DMS79 (cell line): ENCODE measurements at places on chromosomes 11 and 22.

DNA sequence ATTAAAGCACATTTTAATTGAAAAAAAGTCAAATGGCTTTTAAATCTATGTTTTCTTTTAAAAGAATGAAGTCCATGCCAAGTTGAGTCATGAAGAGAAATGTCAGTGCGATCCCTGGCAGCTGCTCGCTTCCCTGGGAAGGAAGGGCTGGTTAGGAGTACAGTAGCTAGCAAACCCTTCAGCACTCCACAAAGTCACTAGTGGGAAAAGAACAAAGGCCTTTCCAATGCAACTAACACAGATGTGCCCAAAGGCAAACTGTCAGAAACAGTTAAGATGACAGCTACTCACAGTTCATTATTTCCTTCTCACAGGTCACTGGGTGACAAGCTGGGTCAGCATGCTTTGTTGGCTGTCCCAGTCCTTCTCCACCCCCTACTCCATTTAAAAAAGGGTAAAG lies 308.7 kb downstream of the DCDC1 start:
- no peak for DNase-seq

DNA sequence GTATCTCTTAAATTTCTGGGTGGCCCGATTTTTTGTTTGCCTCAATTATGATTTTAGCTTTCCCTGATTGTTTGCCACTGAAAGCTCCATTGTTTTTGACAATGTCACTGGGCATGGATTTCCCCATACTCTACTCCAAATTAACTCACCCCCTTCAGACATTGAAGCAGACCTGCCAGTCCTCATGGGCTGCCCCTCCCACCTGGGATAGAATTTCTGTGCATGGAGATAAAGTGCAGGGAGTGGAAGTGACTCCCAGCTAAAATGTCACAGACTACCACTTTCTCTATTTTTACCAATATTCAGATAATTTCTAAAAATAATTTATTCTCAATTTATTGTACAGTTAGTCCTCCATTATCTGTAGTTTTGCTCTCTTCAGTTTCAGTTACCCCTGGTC lies 79.1 kb upstream of the CLPB start:
- DNase-seq = peak; percentile 68

DNA sequence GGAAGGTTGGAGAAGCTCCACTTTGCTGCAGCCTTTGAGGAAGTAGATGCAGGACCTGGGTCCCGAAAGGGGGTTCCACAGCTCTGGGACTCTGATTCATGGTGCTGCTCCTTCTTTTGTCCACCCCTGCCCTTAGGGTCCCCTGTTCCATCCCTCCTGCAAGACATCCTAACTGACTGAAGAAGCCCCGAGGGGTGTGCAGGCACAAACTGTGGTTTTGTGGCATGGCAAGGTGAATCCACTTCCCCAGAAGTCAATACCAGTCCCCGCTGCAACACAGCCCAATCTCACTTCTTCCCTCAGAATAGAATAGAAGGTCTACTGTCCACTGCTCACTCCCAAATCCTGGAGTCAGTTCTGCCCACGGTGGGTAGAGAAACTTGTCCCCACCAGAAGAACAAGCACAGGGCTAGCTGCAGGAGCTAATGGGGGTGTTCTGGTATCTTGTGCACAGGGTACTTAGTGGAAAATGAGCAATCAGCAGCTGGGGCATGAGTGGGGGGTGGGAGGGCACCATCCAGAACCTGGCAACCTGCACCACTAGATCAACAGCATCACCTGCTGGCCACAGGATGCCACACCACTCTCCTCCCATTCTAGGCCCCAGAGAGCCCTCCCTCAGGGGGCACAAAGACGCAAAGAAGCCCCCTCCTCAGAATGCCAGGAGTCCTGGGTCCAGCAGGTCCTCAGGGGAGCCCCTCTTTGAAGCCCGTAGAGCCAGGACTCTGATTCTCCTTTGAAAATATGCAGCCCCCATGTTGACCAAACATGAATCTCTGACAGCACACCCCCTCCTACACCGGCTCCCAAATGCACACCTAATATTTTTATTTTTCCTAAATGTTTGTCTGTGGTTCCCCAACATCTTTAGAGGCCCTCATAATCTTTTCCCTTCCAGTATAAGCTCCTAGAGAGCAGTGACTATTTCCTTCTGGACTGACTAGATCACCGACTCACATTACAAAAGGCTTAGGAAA lies 14.1 kb downstream of the SPATA19 start:
- DNase-seq = no peak

DNA sequence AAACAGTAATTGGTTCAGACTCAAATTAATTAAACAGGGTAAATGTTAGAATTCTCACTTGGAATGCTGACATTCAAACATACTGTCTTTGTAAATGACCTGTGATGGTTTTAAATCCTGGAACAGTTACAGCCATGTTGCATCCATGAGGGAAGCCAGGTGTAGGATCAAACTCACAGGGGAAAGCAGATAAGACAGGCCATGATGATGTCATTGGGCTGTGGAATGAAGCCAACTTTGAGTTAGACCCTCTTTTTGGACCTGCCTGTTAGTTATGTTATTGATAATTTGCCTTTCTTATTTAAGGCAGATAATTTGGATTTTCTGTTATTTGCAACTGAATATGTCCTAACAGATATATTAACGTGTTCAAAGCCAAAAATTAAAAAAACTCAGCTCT lies 39.3 kb upstream of the ABTB2 start:
- no peak for DNase-seq

DNA sequence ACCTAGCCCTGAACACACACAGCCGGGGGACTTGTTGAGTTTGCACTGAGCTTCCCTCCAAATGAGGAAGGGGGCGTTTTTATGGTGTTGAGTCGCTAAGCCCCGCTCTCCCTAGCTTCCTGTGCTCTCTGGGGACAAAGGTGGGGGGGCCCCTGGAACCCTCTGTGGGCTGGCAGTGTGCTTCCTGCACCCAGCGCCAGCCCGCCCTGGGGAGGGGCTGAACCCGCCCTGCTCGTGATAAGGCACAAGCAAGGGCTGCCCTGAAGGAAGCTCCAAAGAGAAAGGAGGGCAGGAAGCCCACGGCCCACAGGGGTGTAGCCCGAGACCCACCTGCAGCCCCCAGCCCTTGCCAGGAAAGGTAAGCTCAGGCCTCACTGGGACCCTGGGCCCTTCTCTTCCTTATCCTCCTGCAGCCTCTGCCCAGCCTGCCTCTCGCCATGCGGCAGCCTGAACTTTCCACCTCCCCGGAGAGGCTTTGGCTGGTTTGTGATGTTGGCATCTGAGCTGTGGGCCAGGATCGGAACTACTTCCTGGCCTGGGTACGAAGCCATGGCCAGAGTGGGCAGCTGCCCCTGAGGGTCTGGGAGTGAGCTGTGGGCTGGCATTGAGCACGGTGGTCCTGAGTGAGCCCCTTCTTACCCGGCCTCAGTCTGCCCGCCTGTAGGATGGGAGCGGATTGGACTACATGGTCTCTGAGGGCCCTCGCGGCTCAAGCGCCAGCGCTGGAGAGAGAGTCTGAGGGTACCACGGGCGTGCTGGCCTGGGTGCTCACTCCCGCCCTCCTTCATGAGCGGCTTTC lies at the start of gene FERMT3:
TSS of gene FERMT3 (plus strand) at position 265 of the 799 bp plus-strand sequence. CDS start 644 bp downstream, outside the sequence.
- DNase-seq = no peak

DNA sequence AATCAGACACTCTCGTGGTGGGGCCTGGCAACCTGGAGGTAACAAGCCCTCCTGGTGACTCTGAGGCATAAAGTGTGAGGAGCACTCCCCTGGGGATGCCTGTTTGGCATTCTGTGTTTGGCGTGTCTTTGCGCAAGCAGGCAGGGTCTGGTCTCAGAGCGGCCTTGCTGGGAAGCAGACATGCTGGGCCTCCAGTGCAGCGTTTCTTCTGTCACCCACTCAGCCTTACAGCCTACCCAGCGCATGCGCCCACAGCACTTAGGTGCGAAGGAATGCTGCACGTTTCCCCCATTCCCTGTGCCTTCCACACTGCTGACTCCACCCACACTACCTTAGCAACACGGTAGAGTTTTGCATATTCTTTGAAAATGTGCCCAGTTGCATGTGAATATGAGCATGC lies 7.4 kb upstream of the CXCR5 start:
- DNase-seq = no peak

GRCh38 chr11:5701055-5701577 lies 11.5 kb downstream of the TRIM22 start:
- DNase-seq = no peak

- no peak for DNase-seq
Measured at GRCh38 chr22:45842291-45842991, 134.5 kb downstream of the WNT7B start.

- DNase-seq = no peak
Measured at GRCh38 chr11:13110145-13110544, 101.0 kb downstream of the RASSF10 start.

GRCh38 chr22:48717076-48717810 lies 1110.4 kb downstream of the BRD1 start:
- no peak for DNase-seq

DNA sequence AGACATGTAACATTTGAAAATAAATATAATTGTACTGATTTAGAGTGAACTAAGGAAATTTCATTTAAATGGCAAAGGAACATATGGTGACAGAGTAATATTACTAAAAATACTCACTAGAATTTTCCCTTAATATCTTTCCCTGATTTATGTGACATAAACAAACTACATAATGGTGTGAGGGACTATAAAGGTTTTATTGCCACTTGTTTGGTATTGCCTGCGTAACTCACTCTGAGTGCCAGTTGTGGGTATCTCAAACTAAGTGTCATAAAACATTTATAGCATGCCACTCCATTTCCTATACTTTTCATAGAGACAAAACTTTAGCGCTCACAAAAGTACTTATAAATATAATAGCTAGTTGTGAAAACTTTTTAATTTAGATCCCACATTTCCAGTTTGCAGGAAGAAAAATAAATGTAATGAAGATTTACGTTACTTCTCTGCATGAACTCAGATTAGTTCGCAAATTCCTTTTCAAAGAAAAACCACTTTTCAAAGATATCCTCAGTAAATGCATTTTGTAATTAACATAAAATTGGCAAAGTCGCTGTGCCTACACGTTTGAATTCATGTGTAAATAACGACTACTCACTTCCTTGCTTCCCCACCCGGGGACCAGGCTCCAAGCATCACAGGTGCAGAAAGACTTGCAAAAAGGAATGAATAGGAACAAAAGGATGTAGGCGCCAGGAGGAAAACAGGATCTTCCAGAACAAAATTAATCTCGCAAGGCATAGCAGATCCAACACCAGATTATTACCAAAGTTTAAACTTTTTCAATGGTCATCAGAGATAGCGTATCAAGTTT lies 1.6 kb upstream of the QSER1 start:
- DNase-seq = peak; percentile 71

- no peak for DNase-seq
Measured at GRCh38 chr11:48210052-48210451, 6.6 kb upstream of the OR4B1 start.

DNA sequence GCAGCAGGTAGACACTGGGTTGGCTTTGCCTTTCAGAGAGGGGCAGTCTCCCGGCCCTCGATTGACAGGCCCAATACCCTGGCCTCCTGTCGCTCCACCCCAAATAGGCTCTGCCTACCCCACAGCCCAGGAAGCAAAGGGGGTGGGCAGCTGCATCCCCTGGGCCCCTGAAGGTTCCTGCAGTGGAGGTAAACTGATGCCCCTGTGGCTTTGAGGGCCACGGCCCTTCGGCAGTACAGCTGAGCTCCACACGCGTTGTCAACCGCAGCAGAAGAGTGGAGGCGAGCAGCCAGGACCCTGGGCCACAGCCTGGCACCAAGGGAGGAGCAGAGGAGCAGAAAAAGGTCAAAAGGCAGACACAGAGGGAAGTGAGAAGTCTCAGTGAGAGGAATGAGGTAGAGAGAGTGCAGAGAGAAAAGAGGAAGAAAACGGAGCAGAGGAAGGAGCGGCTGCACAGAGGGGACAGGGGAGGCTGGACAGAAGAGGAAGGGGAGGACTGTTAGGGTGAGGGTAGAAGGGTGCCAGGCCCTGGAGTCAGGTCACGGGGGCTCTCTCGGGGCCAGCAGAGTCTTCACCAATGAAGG lies 64.0 kb downstream of the SLC22A12 start:
- no peak for DNase-seq

GRCh38 chr22:19179497-19180048 lies 1.0 kb upstream of the SLC25A1 start:
- DNase-seq = no peak

DNA sequence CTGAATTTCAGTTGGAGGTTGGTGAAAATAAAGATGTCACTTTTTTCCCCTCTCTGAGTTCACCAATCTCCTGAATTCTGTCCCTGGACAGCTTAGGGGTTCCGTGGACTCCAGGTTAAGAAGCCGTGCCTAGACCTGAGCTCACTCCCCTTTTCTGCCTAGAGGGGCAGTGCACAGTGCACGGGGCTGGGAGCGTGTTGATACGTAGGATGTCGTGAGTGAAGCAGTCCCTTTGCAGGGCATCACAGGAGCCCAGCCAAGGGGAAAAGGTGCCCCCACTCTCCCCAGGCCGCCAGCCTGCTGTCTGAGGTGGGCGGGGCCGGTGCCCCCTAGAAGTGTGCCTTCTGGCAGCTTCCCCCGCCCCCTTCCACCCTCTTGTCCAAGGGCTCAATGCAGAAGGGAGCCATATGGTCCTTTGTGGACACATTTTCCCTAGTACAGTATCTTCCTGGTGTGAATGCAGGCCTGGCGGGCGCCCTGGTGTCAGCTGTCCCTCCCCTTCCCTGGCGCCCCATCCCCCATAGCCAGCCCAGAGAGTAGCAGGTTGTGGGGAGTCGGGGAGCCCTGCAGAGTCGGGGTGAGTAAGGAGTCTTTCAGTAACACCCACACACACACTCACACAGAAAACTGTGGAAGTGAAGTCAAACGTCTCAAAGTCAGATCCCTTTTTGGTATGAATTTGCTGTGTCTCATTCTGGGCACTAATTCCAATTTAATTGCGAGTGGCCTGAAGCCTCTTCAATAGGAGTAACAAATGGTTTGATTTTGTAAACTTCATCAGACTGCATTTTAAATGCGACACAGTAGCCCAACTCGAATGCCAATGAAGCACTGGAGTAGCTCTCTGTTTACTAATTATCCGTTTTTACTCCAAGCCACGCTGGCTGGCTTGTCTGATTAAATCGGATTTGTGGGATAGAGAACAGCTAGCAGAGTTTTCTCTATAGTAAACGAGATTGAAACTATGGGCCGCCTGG lies 67.5 kb upstream of the NNMT start:
- DNase-seq = no peak

DNA sequence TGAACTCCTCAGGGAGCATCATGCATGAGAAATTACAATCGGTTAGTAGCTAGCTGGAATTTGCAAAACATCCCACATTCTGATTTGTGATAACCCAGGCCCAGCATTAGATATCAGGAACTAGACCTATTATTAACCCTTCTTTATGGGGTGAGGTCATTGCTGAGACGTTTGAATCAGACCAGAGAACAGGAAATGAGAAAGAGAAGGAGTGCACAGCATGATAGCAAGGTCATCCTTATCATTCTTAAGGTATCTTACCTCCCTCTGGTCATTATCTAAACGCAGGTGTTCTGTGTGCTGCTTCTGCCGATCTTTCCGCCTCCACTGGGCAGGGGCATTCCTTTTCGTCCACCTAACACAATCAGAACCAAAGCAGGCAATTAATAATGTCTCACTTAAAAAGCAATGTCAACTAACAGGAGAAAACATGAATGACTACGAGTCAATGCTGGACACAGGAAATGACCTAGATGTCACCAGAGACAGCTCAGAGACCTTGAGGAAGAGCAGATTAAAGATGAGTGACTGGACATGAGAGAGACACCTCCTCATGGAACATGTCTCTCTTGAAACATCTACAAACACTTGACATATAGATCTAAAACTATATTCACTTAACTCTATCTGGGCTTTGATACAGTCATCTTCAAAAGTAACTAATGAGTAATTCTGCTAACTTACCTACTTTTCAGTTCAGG lies 78.3 kb upstream of the SCUBE2 start:
- DNase-seq = no peak

- peak; percentile 56 for DNase-seq
Measured at GRCh38 chr11:64078284-64078683, 42.6 kb downstream of the FLRT1 start.
